Activated CD4-positive, alpha-beta T cell treated with anti-CD3 and anti-CD28 coated beads, Interleukin-2, amount 50 U/mL, for 1 hour (primary cell): ENCODE measurements at places on chromosomes 12 and 14.

- DNase-seq = no peak
These were observed 7.1 kb downstream of the TAPBPL start for GRCh38 chr12:6459004-6459337.

DNA sequence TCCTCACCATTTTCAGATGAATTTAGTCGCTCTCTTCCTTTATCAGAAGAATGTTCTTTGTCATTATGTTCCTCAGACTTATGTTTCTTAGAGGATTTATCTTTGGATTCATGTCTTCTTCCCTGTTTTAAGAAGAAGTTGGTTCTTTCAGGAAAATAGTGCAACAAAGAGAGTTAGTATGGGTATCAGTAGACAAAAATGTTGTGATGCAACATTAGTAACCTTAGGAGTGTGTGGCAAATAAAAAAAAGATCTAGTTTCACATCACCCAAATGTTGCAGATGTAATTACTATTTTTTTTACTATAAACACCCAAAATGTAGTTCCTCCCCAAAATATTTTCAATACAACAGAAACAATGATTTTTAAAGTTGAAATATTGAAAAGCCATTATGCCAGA lies 7.8 kb downstream of the RSRC2 start:
- no peak for DNase-seq

GRCh38 chr12:112046003-112046402 lies 32.8 kb downstream of the ERP29 start:
- no peak for DNase-seq

GRCh38 chr14:72742118-72742837 lies 151.6 kb downstream of the DPF3 start:
- DNase-seq = no peak

- DNase-seq = no peak
These were observed 55.0 kb upstream of the PSMC1 start for GRCh38 chr14:90201344-90201743.

- peak; percentile 60 for DNase-seq
These were observed 62.4 kb upstream of the PLBD1 start for GRCh38 chr12:14629832-14630710.

- DNase-seq = no peak
These were observed 813.0 kb downstream of the GALC start for GRCh38 chr14:87179936-87180335.

DNA sequence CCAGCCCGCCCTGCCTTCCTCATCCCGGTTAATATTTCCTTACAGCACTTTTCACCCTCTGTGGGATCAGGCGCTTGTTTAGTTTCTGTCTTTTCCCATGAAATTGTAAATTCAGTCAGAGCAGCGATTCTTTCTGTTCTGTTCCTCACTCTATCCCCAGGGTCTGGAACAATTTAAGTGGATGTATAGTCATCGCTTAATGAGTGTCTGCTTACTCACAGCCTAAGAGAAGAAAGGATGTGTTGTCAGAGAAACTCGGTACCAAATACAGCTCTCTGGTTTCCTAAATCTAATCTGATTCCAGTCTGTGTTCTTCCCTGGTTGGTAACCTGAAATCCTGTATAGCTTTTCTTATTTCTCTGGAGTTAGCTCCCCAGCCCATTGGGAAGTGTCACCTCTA lies 44.9 kb downstream of the FOS start:
- DNase-seq = no peak

- no peak for DNase-seq
These were observed 391.3 kb upstream of the FOXG1 start for GRCh38 chr14:28375295-28375694.

DNA sequence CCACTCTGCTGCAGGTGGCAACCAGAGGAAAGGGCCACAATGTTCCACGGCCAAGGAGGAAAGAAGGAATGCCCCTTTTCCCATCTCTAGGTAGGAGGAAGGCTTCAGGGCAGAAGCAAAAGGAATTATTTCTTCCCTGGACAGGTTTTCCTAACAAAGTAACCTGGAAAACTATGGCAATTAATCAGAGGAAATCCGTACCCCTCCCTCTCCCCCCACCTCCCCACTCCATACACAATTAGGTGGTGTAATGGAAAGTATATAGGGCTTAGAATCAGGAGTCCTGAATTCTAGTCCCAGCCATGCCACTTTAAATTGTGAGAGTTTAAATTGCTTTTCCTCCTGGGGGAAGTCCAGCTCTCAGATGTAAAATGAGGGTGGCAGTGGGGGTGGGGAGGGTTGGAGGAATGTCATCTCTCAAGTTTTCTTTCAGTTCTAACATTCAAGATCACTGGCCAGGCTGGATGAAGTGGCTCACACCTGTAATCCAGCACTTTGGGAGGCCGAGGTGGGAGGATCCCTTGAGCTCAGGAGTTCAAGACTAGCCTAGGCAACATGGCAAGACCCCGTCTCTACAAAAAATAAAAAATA lies 1.7 kb downstream of the DHH start:
- DNase-seq = no peak

DNA sequence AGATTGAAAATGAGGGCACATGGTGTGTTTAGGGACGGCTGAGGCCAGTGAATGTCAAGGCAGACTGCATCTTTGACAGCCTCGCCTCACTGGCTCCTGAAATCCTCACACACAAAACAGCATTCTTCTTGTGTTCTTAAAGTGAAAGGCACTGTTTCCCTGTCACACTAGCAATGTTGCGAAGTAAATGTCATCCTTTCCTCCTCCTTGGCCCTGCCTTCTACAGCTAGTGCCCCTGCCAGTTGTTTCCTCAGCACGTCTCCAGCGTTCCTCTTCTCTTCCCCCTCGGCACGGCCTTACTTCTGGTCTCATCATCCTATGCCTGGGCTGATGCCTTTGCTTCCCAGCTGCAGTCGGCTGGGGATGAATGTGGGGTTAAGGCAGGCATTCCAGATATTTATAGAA lies 129.4 kb upstream of the DNM1L start:
- no peak for DNase-seq

DNA sequence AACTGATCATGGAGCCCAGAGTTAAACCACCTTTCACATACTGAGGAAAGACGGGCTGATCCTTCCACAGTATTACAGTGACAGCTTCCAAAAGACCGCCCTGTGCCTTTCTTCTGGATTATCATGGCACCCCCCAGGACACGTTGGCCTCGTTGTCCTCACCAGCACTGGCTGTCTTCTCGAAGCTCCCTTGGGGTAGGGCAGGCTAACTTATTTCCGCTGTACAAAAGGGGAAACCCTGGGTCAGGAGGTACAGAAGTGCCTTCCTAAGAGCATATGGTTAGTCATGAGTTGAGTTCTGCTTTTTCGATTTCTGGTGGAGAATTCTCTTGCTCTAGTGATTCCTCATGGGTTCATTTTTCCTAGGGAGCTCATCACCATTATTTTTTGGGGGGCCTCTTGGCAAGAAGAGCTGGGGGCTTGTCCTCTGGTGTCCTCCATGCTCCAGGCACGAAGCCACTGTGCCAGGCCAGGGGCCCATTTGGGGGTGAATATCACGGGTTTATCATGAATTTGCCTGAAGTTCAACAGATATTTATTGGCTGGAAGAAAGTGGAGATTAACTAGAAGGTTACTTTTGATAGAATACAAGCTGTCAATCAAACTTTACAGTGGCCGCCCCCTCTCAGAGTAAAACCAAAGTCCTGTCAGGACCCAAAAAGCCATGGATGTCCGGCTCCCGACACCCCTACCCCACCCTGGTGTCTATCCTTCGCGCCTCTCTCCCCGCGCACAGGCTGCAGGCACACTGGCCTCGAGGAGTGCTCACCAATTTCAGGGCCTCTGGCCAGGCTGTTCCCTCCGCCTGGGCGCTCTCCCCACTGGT lies 8.8 kb upstream of the TRAF3 start:
- no peak for DNase-seq

GRCh38 chr14:55366271-55366670 lies 45.4 kb downstream of the ATG14 start:
- no peak for DNase-seq

DNA sequence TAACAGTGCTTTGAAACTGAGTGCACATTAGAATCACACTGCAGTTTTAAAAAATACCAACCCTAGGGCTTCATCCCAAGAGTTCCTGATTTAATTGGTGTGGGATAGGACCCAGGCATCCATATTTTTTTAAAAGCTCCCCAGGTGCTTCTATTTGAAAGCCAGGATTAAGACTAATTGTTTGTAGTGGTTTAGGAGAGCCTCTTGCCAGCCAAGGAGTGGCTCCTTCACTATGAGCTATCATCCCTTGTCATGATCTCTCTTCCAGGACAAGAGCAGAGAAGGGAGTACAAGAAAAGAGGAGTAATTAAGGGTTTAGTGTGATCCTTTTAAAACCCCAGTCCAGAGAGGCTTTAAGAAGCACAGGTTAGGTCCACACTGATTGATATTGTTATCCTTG lies 178.0 kb downstream of the CAND1 start:
- DNase-seq = no peak

DNA sequence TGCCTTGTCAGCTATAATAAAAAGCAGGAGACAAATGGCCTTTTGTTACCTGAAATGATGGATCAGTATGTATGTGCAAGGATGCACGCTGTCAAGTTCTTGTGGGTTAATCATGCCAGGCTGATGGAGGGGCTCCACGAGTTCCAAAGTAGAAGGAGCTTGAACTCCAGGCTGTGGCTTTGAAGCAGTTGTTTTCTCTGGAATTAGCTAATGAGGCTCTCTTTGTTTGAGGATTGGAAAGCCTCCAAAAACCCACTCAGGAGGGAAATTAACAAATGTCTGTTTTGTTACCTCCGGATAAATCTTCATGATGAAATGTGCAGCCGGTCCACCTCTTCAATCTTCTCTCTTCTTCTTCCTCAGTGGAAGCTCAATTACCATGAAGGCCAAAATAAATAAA lies 605.5 kb downstream of the DIO2 start:
- DNase-seq = no peak

- DNase-seq = no peak
These were observed 4.3 kb downstream of the COQ10A start for GRCh38 chr12:56271031-56271430.

GRCh38 chr12:69170293-69170692 lies 69.1 kb upstream of the CPSF6 start:
- no peak for DNase-seq

GRCh38 chr12:105419606-105420005 lies 89.1 kb downstream of the C12orf75 start:
- no peak for DNase-seq

GRCh38 chr12:70615174-70615866 lies 21.9 kb downstream of the PTPRB start:
- DNase-seq = no peak

- no peak for DNase-seq
These were observed 255.0 kb downstream of the PAWR start for GRCh38 chr12:79435742-79436141.

- DNase-seq = no peak
These were observed 40.4 kb downstream of the SLC38A4 start for GRCh38 chr12:46785382-46785781.

GRCh38 chr12:92444763-92445162 lies 258.0 kb upstream of the PLEKHG7 start:
- no peak for DNase-seq

GRCh38 chr14:76181546-76181945 lies 29.8 kb downstream of the GPATCH2L start:
- DNase-seq = no peak

- no peak for DNase-seq
These were observed 152.2 kb upstream of the SLC38A2 start for GRCh38 chr12:46524778-46525177.

DNA sequence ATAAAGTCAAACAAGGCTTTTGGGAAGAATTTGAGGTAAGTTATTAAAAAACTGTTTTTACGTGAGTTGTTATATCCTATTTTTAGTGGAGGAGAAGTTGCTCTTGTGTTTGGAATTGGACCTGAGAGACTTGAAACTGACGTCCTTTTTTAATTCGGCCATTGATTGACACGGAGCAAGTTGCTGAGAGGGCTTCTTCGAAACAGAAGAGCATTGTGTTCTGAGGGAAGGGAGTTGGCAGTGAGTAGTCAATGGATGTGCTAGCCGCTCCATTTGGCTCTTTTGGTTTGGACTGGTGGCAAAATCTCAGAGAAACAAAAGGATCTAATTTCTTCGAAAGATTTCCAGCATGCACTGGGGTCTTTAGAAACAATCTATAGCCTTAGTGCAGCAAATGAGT lies 37.3 kb downstream of the PTPN11 start:
- DNase-seq = no peak

DNA sequence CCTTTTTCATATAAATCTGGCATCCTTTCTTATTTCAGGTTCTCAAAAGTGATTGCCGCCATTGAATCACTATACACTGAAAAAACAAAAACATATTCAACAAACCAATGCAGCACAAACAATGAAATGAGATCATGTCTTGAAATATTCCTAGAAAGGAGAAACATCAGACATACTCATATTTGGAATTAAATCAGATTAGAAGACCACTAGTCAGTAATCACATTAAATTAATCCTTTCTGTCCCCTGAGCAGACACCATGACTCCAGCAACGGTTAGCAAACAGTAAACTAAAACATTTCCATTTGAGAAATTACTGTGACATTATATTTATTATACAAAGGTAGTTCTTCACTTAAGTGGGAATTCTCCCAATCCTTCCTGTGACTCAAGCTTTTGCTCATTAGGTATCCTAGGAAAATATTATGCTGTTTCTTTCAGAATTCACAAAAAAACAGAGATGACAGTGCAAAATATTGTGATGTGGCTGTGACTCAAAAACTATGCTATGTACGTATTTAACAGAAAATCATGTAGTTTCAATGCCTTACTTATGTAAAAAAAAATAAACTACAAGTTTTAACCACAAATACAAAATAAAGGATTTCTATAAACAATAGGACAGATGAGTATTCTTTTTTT lies 29.7 kb downstream of the CPNE8 start:
- no peak for DNase-seq

- no peak for DNase-seq
These were observed 226.7 kb downstream of the GXYLT1 start for GRCh38 chr12:41917938-41918341.

DNA sequence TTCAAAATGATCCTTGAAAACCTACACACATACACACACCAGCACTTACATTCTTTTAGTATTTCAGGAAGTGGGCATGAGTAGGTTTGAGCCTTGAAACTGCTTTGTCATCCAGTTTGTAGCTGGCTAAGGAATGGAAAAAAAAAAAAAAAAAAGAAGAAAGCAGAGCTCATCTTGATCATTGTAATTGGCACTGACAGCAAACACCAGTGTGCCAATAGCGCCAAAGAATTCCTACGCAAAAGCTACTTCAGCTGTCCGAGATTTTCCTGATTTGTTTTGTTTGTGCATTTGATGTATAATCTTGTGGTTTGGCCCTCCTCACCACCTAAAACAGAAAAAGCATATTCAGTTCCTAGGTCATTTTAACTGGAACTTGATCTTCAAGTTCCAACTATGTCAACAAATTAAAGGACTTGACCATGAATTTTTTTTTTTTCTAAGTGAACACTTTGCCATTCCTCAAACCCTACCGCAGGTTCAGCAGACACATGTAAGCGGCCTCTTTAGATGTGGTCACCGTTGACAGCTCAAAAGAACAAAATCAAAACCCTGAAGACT lies 57.3 kb downstream of the FLRT2 start:
- no peak for DNase-seq

DNA sequence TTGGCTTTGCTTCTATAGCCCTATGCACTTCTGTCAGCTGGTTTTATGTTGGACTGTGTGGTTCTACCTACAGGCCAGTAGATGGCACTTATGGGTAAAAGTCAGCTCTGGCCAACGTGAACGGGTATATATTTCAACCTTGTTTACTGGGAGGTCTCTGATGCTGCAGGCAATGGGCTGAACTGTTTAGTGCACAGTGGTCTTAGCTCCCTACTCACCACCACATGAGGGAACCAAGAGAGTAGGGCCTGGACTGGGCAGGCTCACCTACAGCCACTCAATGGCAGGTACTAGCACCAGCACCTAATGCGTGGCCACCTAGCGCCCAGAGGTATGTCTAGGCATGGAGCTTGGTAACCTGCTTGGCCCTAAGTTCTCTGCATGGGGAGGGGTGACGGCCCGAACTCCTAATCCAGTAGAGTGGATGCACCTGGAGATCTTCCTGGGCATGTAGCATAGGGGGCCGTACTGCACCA lies 481.8 kb downstream of the TMEM117 start:
- no peak for DNase-seq
